ENCODE measurements at places on chromosomes 13 and 19.

- DNase-seq = no peak
Observed at GRCh38 chr13:65860306-65860705, 1369.8 kb downstream of the PCDH9 start.

DNA sequence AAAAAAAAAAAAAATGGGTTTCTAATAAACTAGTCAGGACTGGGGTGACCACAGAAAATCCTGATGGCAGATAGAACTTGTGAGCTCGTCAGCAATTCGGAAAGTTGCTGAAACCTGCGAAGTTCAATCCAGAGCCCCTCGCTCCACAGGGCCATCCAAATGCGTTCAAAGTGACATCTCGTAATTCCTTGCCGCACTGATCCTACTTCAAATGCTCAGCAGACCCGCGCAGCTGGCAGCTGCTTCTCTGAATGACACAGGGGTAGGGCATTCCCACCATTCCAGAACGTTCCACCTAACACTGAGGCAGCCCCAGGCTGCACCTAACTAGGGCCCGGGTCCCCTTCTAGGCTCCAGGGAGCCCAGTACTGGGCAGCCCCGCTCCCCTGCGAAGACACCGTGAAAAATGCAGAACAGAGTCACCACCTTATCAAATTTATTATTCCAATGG, 4.8 kb upstream of the DAPK3 start:
- DNase-seq = no peak

DNA sequence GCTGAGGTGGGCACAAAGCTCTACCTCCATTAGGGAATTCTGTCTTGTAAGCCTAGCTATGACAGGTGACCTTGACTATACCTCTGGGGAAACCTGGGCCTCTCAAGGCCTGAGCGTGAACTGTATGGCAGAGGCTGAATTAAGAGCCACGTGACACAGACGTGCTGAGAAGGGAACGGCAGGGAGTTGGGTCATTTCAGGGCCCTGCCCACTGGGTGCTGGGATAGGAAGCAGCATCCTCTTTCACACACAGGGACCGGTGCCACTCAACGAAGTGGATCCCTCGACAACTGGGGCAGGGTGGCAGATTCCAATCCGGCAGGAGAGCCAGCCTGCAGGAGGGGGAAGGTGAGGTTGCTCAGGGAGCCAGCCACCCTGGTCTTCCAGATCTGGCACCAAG, 9.2 kb downstream of the ASF1B start:
- no peak for DNase-seq

- no peak for DNase-seq
Observed at GRCh38 chr19:48120505-48120904, 9.9 kb upstream of the PLA2G4C start.

GRCh38 chr13:99873832-99874430, 97.6 kb downstream of the ZIC5 start:
- no peak for DNase-seq

DNA sequence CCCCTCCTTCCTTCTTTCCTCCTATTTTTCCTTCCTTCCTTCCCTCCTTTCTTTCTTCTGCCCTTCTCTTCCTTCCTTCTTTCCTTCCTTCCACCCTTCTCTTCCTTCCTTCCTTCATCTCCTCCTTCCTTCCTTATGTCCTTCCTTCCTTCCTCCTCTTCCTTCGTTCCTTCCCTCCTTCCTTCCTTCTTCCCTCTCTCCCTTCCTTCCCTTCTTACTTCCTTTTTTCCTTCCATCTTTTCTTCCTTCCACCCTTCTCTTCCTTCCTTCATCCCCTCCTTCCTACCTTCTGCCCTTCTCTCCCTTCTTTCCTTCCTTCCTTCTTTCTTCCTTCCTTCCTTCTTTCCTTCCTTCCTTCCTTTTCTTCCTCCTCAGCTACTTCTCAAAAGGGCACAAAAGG, 287.3 kb upstream of the ZNF507 start:
- DNase-seq = no peak

DNA sequence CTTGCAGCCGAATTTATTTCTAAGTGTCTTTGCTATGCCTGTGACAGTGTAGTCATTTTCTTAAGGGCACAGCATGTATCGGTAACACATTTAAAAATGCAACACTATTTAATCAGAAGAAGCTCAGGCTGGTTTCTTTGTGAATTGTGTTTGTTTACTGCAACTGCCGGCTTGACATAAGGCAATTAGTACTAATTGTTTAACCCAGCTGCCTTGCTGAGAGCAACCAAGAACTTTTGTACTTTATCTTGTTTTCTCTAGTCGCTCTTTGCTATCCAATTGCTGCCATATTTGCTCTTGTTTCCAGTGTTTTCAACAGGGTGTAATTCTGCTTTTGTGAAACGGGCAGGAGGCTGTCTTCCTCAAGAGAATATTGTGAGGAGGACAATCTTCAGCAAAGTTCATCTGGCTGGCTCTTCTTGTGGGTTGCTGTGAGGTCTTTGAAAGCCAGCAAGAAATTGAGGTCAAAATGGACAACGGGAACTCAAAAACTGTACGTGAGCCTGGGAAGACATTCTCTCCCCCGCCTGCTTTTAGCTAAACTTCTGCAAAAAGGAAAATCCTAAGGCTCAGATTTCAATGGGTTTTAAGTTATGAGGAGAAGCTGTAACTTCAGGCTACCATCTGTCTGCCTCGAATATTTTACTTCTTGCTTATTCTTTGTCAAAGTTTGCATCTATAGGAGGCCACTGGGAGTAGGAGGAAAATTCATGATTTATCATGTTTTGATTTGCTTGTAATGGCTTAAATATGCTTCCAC, 75.8 kb upstream of the TSHZ3 start:
- no peak for DNase-seq
